ENCODE measurements at places on chromosomes 7 and 10. TPM values are rescaled to one million over a fixed set of nuclear protein-coding genes. Genes with fewer than 3 reads are reported as not detected.
A peak's percentile ranks its signal among the peaks of the same experiment; 100 is the strongest.

DNA sequence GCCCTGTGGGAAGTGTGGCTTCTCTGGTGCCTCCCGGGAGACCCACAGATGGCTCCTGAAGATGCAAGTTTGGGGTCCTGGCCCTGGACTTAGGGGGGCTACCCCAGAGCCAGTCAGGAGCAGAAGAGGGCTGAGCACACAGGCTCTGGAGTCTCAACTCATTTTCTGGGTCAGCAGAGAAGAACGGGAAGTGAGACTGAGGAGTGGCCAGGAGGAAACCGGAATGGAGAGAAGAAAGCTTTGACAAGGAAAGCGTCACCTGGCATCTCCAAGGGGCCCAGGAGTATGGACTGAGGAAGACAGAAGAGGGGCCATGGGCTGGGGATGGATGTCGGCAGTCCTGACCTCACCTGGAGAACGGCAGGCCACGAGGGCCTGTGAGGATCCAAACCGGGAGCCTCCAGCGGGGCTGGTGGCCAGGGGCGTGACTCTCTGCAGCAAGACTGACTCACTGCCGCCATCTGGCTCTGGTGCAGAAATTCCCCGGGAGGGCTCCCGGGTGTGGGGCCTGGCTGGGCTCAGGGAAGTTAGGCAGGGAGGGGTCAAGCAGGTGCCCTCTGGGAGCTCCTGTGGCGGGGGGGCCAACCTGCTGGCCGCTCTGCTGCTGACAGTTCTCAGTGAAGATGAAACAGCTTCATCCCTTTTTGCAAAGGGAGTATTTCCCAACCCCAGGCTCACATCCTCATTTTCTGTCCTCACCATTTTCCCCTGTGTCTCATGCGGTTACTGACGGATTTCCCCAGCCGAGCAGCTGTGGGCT, 23.6 kb downstream of the DAGLB start:
- no peak for DNase-seq
- H3K4me3 ChIP-seq, result no peak overlapping the region
- H3K27me3 ChIP-seq, result no peaks in the 10 kb centered on the region
- peaks cover 46% of the 10 kb centered on the region for H3K36me3 ChIP-seq
- no peak overlapping the region for H3K27ac ChIP-seq

GRCh38 chr7:1997537-1998076, 235.1 kb downstream of the MAD1L1 start:
- H3K36me3 ChIP-seq, result no peaks in the 10 kb centered on the region
- no peaks in the 10 kb centered on the region for H3K27me3 ChIP-seq

- H3K27me3 ChIP-seq, result no peaks in the 10 kb centered on the region
- no peak overlapping the region for H3K4me3 ChIP-seq
- H3K27ac ChIP-seq, result no peak overlapping the region
- no peak for DNase-seq
- no peaks in the 10 kb centered on the region for H3K36me3 ChIP-seq
Measured at GRCh38 chr7:117220836-117221235, 102.0 kb downstream of the WNT2 start.

DNA sequence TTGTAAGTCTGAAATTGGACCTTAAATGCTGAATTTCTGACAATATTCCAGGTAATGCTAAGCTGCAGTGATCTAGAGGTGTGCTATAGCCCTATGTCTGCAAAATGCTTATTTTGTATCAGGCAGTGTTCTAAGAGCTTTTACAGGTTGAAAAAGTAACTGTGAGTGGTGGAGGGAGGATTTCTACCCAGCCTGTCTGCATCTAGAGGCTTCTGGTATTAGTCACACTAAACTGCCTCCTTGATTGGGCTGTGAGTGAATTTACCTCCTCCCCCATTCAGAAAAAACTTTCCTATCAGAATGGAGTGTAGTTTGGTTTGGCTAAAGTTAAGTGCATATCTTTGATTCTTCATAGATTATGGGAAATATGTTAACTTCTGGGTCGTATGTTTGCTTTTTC, 56.8 kb downstream of the BBS9 start:
- H3K4me3 ChIP-seq, result no peak overlapping the region
- no peaks in the 10 kb centered on the region for H3K36me3 ChIP-seq
- DNase-seq, result no peak
- H3K27me3 ChIP-seq, result no peaks in the 10 kb centered on the region
- peaks cover 7% of the 10 kb centered on the region for H3K4me1 ChIP-seq

DNA sequence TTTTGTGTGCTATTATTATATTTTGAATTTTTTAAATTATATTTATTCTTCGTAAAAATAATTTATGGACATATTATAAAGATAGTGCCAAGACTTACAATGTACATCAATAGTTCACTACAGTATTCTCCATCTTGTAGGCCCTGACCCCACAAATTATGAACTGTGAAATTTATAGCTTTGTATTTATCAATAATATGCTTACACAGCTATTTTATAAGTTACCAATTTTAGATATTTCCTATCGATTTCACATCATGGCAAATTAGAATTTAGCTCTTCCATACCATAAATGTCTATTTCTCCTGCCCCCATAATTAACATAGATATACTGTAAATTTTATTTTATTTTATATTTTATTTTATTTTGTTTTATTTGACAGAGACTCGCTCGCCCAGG, 34.4 kb upstream of the GNAI1 start:
- H3K4me3 ChIP-seq, result no peak overlapping the region
- no peak for DNase-seq
- H3K4me1 ChIP-seq, result peaks cover under 1% of the 10 kb centered on the region
- H3K27ac ChIP-seq, result no peak overlapping the region
- H3K36me3 ChIP-seq, result no peaks in the 10 kb centered on the region

DNA sequence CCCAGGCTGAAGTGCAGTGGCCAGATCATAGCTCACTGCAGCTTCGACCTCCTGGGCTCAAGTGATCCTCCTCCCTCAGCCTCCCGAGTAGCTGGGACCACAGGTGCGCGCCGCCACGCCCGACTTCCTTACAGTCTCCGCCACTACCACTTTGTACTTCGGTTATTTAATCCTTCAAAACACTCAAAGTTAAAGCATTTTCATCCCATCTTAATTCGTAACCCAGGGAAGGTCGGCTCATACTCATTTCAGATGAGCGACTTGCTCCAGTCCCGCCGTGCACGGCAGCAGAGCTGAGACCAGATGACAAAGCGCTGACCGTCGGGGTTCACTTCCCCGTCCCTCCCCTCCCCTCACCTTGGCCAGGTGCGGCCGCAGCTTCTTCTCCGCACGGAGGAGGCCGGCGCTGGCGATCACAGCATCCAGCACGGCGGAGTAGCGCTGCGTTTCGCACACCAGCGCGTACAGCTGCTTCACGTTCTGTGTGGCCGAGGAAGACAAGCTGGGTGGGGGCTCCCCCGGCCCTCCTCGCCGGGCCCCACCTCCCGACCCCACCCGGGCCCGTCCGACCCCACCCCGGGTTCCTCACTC, 457 bp downstream of the NSUN5 start:
- H3K36me3 ChIP-seq, result peaks cover 30% of the 10 kb centered on the region
- DNase-seq, result no peak
- H3K4me1 ChIP-seq, result peaks cover 23% of the 10 kb centered on the region
- peak overlapping the region; percentile 97 for H3K27ac ChIP-seq

DNA sequence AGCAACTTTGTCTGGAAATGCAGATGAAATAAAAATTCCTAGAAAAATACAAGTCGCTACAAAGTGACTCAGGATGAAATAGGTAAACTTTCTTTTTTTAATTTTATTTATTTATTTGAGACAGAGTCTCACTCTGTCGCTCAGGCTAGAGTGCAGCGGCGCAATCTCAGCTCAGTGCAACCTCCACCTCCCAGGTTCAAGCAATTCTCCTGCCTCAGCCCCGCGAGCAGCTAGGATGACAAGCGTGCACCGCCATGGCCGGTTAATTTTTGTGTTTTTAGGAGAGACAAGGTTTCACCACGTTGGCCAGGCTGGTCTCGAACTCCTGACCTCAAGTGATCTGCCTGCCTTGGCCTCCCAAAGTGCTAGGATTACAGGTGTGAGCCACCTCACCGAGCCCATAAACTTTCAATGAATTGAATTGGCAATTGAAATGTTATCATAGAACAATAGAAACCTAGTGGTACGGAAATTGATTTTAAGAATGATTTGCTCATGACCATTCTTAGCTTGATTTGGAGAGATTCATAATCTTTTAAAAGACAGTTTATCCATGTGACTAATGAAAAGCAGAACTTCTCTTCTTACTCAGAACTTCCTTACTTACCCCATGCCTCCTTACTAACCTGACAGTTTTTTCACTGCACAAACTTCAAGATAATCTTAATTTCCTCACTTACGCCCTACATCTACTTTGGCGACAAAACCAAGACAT, 161.7 kb downstream of the FAM107B start:
- no peaks in the 10 kb centered on the region for H3K36me3 ChIP-seq
- H3K27ac ChIP-seq, result no peak overlapping the region
- no peak overlapping the region for H3K4me3 ChIP-seq
- H3K27me3 ChIP-seq, result no peaks in the 10 kb centered on the region
- no peak for DNase-seq
- peaks cover 39% of the 10 kb centered on the region for H3K4me1 ChIP-seq

GRCh38 chr7:130362251-130362816, 17.7 kb downstream of the CPA5 start:
- DNase-seq, result no peak
- peaks cover 16% of the 10 kb centered on the region for H3K4me1 ChIP-seq
- no peak overlapping the region for H3K4me3 ChIP-seq
- no peak overlapping the region for H3K27ac ChIP-seq
- H3K36me3 ChIP-seq, result peaks cover 1% of the 10 kb centered on the region

DNA sequence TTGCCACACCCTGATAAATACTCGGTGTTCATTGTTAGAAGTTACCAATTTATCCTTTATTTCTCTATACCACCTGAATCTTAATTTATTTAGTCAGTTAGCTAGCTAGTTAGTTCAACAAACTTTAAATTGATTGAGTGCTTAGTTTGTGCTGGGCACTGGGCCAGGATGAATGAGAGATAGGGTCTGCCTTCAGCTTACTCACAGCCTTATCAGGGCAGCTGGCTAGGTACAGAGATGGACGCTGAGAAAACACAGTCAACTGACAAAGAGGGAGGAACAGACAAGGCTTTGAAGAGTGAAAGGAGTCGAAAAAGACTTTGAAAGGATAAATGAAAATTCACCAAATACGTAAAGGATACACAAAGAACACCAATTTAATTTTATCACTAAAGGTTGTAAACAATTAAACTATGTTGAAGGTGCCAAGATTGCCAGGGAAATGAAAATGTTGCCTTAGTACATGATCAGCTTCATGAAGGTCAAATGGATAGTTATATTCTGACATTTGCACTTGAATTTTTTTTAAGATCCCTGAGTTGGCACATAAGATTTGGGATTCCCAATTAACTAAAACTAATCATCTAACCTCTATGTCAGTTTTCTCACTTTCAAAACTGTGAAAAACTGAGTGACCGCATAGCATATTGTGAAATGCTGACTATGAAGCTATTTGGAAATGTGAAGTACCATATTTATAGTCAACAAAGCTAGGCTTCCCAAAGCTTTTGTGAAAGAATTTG, 2.1 kb downstream of the CAV2 start:
- no peaks in the 10 kb centered on the region for H3K36me3 ChIP-seq
- no peak overlapping the region for H3K4me3 ChIP-seq
- peaks cover 9% of the 10 kb centered on the region for H3K4me1 ChIP-seq
- H3K27me3 ChIP-seq, result peaks cover 60% of the 10 kb centered on the region
- DNase-seq, result no peak

GRCh38 chr7:14868937-14869336, 33.6 kb downstream of the DGKB start:
- no peak overlapping the region for H3K4me3 ChIP-seq
- no peak for DNase-seq
- no peaks in the 10 kb centered on the region for H3K4me1 ChIP-seq

DNA sequence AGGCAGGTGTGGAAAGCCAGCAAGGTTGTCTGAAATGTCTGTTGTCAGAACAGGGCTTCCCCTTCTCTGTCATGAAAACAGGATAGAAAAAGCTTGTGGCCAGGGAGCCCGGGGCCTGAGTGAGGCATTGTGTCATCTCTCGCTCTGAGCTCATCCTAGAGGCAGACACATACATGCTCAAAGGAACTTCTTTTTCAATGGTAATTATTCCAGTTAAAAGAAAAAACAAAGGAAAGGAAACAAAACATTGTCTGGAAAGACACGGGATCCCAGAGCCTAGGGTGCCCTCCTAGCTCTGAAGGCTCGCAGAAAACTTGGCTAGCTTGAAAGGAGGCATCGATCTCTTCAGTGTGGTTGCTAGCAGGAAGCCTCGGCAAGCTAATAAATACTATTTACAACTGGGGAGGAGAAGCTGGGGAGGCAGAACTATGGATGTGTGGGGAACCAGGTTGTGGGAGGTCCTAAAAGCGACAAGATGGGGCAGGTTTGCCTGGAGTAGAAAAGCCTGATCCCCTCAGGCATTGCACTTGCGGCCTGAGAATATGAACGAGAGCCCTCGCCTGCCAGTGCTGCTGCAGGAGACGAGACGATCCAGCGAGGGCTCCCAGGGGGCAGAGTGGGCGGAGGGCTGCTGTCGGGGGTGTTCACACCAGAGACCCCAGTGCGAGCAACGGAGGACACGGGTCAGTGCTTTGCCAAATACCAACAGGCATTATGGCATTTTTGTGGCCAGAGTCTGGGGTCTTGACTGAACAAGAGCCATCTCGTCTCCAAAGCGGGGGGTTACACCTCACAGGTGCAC, 32.8 kb upstream of the DGKI start:
- H3K27ac ChIP-seq, result peak overlapping the region; percentile 90
- H3K36me3 ChIP-seq, result peaks cover 53% of the 10 kb centered on the region
- peak overlapping the region; percentile 1 for H3K4me3 ChIP-seq
- no peak for DNase-seq

DNA sequence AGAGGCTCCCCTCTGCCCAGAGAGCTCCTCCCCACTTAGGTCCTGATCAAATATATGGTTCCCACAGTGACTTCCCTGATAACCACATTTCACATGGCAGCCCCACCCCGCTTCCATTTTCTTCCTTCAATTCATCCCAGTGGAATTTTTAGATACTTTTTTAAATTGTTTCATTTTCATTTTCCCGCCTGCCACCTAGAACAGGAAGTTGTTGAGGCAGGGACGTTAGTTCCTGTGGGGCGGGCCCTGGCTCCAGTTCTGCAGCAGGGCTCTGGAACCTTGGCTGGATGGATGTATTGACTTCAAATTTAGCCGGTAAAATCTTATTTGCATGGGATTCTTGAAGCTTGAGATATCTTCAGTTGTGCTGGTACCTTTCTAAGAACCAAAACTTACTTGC, 226.6 kb downstream of the PAXIP1 start:
- H3K4me1 ChIP-seq, result peaks cover 7% of the 10 kb centered on the region
- no peak for DNase-seq
- H3K27me3 ChIP-seq, result no peaks in the 10 kb centered on the region
- no peak overlapping the region for H3K4me3 ChIP-seq

DNA sequence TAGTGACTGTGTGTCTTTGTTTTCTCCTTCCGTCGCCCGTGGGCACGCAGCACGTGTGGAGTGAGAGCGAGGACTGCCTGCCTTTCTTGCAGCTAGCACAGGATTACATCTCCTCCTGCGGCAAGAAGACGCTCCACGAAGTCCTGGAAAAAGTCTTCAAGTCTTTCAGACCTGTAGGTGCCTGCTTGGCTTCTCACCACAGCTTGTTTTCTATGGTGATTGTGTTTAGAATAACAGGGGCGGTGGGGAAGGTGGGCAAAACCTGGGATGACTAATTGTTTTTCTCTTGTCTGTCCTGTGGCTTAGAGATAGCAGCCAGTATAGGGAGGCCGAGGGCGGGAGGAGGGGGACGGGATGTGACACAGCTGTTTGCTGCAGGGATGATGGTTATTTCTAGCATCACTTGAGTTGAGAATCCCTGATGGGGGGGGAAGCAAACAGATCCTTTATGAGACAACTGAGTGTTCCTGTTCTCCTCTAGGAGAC, 11.4 kb downstream of the MTURN start:
- H3K27ac ChIP-seq, result no peak overlapping the region
- peaks cover 10% of the 10 kb centered on the region for H3K4me1 ChIP-seq
- no peak overlapping the region for H3K4me3 ChIP-seq
- DNase-seq, result no peak
- H3K36me3 ChIP-seq, result no peaks in the 10 kb centered on the region

The MGAM2 gene
- total RNA-seq, result not detected

The GSAP gene
- total RNA-seq, result 2.8 TPM

The NODAL gene
- total RNA-seq, result not detected

The SPDYE2B gene
- total RNA-seq, result not detected

The VWC2 gene
- not detected for total RNA-seq

The DHTKD1 gene
- 17.2 TPM for total RNA-seq

All from activated CD4-positive, alpha-beta T cell treated with anti-CD3 and anti-CD28 coated beads, Interleukin-2, amount 10 ng/mL, durations not matched to agents 24 days and 14 days (primary cell).